ENCODE measurements at places on chromosomes 2 and 18. TPM values are rescaled to one million over a fixed set of nuclear protein-coding genes. Genes with fewer than 3 reads are reported as not detected.

DNA sequence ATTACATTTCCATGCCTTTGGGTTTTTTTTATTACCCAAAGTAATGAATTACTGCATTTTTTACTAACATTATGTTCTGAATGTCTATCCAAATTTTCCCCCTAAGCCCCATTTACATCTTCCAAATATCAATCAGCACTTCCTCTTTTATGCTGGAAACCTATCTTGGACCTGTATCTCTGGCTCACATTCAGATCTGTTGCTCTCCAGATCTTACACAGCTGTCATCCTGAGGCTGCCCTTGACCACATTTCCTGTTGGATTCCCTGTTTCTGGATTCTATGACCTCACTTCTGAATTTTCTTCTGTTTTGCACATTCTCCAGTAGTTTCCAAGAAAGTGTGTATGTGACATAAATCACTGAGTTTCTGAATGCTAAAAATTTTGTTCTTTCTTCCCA lies 146.7 kb downstream of the PDE1A start:
- peak; percentile 8 for DNase-seq

DNA sequence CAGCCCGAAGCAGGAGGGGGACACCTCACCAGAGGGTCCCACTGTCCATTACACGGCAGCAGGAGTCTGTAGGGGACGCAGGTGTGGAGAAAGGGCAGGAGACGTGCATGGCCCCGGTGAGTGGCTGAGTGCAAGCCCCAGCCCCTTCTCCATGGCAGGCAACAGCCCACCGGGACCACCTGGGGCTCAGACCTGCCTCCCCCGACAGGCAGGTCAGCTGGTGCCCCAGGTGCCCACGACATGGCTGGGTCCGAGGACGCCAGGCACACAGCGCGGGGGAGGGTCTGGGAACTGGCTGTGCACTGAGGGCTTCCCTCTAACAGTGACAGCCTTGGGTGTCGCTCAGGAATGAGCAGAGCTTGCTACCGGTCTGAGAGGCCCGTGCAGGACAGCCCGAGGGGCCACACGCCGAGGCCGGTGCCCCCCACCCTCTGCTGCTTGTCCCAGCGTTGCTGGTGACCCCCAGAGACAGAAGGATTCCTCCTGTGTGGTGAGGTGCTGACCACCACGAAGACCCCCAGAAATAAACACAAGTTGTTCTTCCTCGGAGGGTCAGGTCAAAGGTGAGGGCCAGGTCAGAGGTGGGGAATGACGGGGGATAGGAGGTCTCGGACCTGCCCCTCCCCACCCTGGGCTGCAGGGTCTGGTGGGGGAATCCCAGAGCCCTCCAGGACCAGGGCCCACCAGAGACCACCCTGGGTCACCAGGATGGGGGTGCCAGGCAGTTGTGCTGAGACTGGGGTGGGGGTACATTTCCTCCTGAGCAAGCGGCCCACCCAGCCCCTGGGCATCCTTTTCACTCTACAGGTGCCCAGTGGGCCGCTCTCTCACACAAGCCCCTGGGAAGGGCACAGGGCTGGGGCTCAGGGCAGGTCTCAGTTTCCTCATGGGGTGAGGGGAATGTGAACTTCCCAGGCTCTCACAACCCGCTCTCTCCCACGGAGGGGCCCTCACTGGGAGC lies 50.6 kb downstream of the SLC66A2 start:
- DNase-seq = no peak

Gene FIGLA
- total RNA-seq = not detected

Gene CFAP221
- total RNA-seq = 5.6 TPM

Gene FZD7
- 48.7 TPM for total RNA-seq

Gene ABHD3
- 11.7 TPM for total RNA-seq

- no peak for DNase-seq
These were observed 68.9 kb downstream of the DCC start for GRCh38 chr18:52408800-52409302.

Gene LGALSL
- total RNA-seq = 24.8 TPM

Gene IL36A
- not detected for total RNA-seq

- no peak for DNase-seq
These were observed 16.0 kb downstream of the LANCL1 start for GRCh38 chr2:210460322-210461227.

Gene IL1F10
- total RNA-seq = not detected

- no peak for DNase-seq
These were observed 319.7 kb downstream of the AFF3 start for GRCh38 chr2:99822474-99823207.

Gene PCARE
- 1.5 TPM for total RNA-seq

Gene CIDEA
- not detected for total RNA-seq

DNA sequence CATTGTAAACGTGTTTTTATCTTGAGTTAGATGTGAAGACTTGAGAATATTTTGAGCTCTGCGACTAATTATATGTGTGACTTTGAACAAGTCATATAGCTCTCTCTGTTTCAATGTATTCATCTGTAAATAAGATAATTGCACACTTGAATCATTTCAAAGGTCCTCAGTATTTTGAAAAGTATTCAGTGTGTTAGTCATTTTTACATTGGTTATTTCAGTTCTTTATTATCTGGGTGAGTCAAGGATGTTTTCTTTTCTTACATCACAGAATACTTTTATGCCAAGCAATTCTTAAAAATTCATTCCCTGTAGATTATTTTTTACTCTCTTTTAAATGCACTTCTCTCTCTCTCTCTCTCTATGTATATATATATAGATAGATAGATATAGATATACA lies 1098.0 kb upstream of the ZEB2 start:
- DNase-seq = no peak

GRCh38 chr2:207091928-207092327 lies 73.8 kb downstream of the KLF7 start:
- DNase-seq = no peak

Gene POMC
- 0.91 TPM for total RNA-seq

- no peak for DNase-seq
These were observed 451.8 kb downstream of the TGIF1 start for GRCh38 chr18:3901811-3902210.

- DNase-seq = no peak
These were observed 50.5 kb downstream of the SLC4A5 start for GRCh38 chr2:74292751-74293150.

Gene UBR3
- 130 TPM for total RNA-seq

GRCh38 chr18:49227441-49228165 lies 232.8 kb downstream of the DYM start:
- DNase-seq = no peak

All from cerebellum (tissue), 4 donors.